ENCODE measurements at places on chromosomes 11 and 22.
A peak's percentile ranks its signal among the peaks of the same experiment; 100 is the strongest.

DNA sequence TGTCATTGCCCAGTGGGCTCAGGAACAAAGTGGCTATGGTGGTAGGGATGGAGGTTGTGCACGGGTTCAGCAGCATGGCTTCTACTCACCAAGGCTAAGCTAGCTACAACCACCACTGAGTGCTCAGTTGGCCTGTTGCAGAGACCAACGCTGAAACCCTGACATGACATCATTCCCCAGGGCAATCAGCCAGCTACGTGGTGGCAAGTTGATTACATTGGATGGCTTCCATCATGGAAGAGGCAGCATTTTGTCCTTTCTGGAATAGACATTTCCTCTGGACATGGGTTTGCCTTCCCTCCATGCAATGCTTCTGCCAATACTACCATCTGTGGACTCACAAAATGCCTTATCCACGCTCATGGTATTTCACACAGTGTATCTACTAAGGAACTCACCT lies 634.3 kb downstream of the OPCML start:
- DNase-seq, result no peak

DNA sequence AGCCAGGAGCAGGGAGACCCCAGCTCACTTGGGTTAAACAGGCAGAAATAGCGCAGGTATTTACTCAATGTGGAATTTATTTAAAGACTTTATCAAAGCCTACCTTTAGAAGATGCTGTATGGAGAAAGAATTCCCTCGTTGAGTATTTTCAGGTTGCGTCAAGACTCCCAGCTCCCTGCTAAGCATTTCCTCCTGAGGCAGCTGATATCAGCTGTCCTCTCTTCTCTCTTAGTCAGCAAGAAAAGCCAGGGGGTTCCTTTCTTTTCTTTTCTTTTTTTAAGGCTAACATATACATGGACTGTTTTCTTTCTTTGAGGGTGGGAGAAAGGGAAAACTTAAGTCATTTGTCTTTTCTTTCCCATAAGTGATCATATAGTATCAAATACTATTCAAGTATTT lies 125.8 kb upstream of the POU2AF2 start:
- DNase-seq, result no peak

- no peak for DNase-seq
Observed at GRCh38 chr11:14619603-14620531, 23.7 kb upstream of the PDE3B start.

GRCh38 chr11:326842-327580 lies 6.4 kb upstream of the IFITM3 start:
- peak; percentile 54 for DNase-seq

Measured in activated CD8-positive, alpha-beta memory T cell treated with anti-CD3 and anti-CD28 coated beads, Interleukin-2, amount 50 U/mL, for 4 hours (primary cell).